ENCODE measurements at places on chromosomes 7 and 10.

DNA sequence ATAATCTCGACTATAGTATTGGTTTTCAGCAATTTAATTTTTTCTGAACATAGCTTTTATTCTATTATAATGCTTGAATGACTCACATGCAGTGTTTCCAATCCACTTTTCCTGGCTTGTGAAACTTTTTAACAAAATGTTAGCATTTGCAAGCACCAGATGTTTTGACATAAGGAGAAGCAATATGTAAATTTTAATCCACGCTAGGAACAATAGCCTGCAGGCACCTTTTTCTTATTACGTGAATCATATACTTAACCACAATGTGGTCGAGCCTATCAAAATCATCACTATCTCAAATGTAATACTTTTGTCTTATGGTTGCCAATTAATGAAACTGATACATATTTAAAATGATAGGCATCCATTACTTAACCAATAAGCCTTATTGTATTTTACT, 97.1 kb downstream of the TFEC start:
- no peak for DNase-seq

GRCh38 chr7:50727072-50727471, 55.6 kb downstream of the GRB10 start:
- no peak for DNase-seq

GRCh38 chr7:155136619-155137243, 66.6 kb downstream of the HTR5A start:
- DNase-seq = no peak

GRCh38 chr7:155288055-155288454, 9.6 kb upstream of the INSIG1 start:
- DNase-seq = no peak

DNA sequence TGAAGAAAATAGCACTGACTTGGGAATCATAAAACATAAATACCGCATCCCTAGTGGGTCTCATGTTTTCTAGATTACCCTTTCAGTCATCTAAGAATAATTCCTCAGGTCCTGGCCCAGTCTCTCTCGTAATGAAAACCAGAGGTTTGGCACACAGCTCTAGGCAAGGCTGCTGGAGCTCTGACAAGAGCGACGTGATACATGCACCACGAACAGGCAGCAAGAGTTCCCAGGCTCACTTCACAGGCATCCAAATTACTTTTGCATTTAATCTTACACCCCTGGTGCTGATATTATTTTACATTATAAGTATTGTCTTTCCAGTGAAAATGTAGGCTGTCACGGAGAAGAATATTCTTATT, 105.2 kb downstream of the THSD7A start:
- peak; percentile 84 for DNase-seq

DNA sequence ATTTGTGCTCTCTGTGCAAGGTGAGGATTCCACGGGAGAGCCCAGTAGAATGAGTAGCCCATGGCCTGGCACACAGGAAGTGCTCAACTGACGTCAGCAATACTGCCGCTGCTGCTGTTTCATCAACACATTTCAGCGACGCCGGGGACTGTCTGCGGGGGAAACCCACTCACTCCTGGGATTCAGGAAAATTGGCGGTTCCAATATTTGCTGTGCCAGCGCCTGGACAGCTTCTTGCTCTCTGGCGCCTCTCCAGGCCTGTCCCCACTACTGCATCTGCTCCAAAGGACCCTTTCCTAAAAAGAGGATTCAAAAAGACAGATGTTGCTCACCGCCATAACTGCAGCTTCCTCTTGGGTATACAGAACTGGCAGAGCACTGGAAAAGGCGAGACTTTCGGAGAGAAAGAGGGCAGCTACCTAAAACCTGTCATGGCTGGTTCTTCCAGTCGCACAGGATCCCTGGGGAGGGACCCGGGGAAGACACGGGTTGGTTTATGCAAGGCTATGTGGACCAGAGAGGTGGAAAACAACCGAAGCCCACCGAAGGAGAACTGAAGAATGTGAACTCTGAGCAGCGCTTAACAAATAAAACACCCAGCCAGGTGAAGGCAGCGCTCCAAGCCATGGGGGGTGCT, 39.7 kb upstream of the ENO4 start:
- DNase-seq = peak; percentile 42

GRCh38 chr7:47153058-47153457, 428.9 kb downstream of the TNS3 start:
- peak; percentile 67 for DNase-seq

- no peak for DNase-seq
Observed at GRCh38 chr7:45663965-45664633, 89.9 kb downstream of the ADCY1 start.

DNA sequence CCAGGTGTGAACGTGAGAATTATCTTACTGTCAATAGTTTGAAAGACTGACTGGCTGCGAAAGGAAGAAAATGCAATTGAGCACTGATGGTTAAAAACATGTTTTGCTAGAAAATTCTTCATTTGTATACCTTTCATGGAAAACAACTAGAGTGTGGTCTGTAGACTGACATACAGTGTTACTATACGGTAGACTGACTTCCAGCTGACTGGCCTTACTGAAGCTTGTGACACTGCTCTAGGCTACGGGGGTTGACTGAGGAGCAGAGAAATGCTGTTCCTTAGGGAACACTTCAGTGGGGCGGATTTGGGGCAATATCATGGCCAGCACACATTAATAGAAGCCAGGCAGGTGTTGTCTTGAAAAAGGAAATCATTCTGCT, 25.9 kb upstream of the DDC start:
- DNase-seq = no peak

GRCh38 chr10:124530215-124530665, 68.6 kb downstream of the LHPP start:
- DNase-seq = peak; percentile 91
